Hematopoietic multipotent progenitor cell treated with erythropoietin and hydrocortisone succinate and interleukin-3 and kit ligand, for 17 days (in vitro differentiated cells): ENCODE measurements at places on chromosomes 3 and 15.

DNA sequence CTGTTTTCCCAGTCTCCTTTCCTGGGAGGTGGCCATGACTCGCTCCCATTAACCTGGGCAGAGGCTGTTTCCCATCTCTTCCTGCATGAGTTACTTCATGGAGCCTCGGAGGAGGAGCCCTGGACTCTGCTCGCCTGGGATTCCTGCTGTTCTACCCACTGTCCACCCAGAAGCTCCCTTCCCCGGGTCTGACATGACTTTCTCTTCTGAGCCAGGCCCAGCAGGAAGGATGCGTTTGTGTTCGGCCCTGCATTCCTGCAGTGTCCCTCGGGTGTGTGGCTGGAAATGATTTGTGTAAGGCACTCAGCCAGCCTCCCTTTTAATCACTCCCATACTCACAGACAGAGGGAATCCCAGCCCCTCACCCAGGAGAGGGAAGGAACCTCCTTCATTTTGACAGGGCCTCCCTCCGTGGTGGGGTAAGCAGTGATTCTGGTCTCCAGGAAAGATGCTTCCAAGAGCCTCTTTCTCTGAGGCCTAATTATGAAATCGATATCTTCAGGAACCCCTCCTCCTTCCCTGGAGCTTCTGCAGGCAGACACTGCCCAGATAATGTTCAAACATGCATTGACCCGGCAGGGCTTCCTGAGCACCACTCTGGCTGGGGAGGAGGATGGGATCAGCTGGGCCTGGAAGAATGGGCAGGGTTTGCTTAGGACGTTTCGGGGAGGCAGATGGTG is 41.6 kb upstream of the DLG1 start:
- DNase-seq, result no peak

DNA sequence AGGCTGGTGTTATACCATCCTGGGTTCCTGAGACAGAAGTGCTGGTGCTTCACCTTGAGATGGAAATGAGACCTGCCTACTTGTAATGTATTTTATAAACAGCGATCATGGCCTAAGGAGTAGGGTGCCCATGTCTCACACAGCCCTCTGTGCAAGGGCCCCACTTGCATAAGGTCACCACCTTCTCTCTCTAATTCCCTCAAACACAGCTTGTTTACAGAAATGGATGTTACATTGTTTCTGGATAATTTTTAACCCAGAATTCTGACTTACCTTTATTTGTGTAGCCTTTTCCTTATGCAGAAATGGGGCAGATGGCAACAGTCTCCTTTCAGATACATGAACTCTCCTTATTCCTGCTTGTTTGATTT is 95.1 kb upstream of the UMPS start:
- DNase-seq, result no peak

DNA sequence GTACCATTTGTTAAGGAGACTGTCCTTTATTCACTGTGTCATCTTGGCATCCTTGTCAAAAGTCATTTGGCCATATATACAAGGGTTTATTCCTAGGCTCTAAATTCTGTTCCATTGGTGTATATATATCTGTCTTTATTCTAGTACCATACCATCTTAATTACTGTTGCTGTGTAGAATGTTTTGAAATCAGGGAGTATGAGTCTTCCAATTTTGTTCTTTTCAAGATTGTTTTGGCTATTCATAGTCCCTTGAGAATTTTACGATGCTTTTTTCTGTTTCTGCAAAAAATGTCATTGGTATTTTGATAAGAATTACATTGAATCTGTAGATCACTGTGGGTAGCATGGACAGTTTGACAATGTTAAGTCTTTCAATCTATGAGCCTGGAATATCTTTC is 28.7 kb downstream of the PFN2 start:
- DNase-seq, result no peak

GRCh38 chr3:194003114-194004057 is 132.6 kb upstream of the HES1 start:
- DNase-seq, result peak; percentile 64

DNA sequence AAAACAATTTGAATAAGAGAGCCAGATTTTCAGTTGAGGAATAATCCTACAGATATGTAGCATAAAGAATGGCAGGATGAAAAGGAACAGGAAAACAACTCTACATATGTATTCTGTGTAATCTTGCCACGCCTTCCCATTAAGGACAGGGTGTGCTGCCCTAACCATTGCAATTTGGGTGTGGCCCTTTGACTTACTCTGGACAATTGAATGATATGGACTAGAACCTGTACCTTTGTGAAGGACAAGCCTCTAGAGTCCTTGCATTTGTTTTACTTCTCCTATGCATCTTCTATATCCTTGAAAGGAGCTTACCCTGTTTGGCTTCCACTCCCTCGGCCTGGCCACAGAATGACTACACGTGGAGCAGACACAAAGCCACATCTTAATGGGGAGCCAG is 1261.6 kb upstream of the GBE1 start:
- no peak for DNase-seq

DNA sequence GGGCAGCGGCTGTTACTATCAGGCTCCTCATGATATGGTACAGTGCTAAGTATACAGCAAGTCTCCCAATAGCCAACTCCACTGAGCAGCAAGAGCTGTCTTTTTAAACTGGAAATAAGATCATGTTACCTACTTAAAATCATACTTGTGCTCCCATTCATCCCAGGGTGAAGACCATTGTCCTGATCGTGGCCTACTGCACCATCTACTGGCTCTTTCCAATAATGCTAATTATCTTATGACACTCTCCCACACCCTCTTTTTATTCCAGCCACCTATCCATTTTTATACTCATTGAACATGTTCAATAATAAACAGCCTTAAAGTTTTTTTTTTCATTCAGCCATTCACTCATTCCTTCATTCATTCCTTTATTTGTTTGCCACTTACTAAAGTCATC is 117.7 kb downstream of the GBE1 start:
- no peak for DNase-seq

GRCh38 chr15:50542887-50543210 is 3.6 kb downstream of the USP50 start:
- no peak for DNase-seq

DNA sequence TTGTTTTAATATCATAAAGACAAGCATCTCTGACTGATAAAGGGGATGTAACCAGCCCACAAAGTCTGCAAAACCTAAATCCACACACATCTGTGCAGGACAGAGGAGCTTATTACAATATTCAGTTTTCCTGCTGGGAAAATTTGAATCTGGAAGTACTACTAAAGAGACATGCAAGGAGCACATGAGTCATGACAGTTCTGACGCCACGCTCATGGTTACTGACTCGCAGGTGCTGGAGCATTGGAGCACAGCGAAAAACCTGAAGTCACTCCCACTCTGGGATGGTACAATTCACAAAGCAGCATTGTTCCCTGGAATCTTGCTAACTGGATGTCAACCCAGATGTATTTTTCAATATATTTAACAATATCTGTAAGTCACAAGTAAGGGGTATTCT is 7.6 kb upstream of the ISL2 start:
- no peak for DNase-seq

DNA sequence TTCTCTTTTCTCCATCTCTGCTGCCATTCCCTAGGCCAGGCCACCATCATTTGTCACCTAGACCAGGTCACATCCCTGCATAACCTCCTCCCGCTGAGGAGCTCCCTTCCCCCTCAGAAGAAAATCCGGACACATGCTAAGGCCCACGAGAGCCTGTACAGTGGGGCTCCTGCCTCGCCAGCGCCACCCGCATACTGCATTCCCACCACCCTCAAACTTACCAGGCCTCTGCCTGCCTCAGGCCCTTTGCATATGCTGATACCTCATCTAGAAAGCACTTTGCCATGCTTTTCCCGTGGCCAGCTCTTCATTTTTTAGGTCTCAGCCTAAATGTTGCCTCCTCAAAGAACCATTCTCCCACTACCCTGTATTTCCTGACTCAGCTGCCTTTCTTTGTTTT is 220.1 kb upstream of the CTDSPL start:
- no peak for DNase-seq

- no peak for DNase-seq
Observed at GRCh38 chr3:121619691-121620090, 26.5 kb downstream of the FBXO40 start.

GRCh38 chr15:60973637-60974415 is 255.3 kb downstream of the RORA start:
- no peak for DNase-seq

DNA sequence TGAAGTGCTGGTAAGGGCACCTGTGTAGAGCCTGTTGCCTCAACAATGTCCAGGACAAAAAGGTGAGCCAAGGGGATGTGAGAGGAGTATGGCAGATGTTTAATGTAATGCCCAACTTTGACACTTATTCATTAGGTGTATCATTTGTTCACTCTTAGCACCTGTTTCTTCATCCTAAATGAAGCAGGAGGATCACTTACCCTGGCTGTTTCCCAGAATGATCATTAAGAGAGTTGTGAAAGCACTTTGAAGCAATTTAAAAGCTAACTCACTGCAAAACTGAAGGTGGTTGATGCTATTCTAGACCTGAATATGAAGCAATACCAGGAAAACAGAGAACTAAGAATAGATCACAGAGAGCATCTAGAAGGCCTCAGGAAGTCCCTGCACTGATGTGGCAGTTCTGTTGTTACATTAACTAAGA is 3.4 kb upstream of the HHLA2 start:
- DNase-seq, result no peak

DNA sequence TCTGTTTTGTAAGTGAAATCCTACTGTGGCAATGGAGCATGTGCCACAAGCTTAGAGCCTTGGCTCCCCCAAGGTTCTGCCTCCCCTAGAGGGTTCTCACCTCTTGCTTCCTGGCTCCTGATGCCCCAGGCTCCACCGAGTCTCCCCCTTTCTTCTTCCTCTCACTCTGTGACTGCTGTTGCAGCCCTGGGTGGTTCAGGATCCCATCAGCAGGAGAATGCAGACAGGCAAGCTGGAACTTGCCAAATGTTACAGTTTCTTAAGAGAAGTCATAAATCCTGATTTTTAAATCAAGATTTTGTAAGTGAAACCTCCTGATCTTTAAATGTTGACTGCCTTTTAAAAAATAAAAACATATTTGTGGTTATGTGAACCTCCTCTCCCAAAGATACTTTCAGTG is 133.9 kb downstream of the CCNL1 start:
- no peak for DNase-seq

- peak; percentile 60 for DNase-seq
Observed at GRCh38 chr15:90201130-90201943, at the start of gene SEMA4B. SEMA4B (plus strand) TSS chr15:90201330; CDS start chr15:90201579, 249 bp downstream.

- DNase-seq, result no peak
Observed at GRCh38 chr3:194615226-194615625, 18.0 kb downstream of the TMEM44 start.

DNA sequence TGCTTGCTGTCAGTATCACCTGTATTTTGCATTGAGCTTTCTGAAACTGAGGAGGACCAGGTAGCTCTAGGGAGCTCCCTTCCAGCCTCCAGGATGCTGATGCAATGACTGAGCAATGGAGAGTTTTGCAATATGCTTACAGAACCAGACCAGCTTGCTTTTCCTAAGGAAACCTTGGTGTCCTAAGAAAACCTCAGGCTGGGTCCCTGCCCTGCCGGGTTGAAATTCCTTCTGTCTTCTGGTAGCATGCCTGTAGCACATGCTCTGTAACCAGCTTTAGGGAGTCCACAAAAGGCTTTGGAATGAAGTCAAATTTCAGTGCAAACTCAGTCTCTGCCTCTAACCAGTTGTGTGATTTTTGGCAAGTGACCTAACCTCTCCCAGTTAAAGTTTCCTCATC is 65.8 kb upstream of the GSK3B start:
- no peak for DNase-seq

GRCh38 chr15:48710952-48711495 is 65.5 kb upstream of the FBN1 start:
- DNase-seq, result no peak

GRCh38 chr3:8198605-8199004 is 303.0 kb upstream of the LMCD1 start:
- no peak for DNase-seq

- no peak for DNase-seq
Observed at GRCh38 chr15:69980341-69981059, 117.2 kb downstream of the TLE3 start.

DNA sequence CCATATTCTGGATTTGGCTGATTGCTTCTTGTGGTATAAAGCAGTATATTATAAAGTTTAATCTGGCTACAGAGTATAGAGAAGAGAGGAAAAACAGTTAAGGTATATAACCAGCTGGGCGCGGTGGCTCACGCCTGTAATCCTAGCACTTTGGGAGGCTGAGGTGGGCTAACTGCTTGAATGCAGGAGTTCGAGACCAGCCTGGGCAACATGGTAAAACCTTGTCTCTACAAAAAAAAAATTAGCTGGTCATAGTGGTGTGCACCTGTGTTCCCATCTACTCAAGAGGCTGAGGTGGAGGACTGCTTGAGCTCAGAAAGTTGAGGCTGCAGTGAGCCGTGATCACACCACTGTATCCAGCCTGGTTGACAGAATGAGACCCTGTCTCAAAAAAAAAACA is 7.3 kb downstream of the SLC12A6 start:
- DNase-seq, result no peak

DNA sequence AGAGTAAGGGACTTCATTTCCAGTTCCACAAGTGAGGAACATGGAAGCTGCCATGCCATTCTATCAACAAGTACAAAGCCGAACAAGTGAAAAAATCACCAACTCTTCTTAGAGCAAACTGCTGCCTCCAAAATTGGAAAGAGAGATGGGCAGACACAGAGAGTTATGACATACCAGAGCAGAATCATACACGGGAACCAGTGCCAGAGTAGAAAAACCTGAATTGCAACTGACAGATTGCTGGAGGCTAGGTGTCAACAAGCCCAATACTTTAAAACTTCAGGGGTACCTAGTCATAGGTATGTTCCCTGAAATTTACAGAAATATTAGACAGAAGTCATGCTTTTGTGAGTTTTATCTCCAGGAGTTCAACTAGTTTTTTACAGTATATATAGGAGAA is 62.0 kb downstream of the TTBK2 start:
- no peak for DNase-seq

DNA sequence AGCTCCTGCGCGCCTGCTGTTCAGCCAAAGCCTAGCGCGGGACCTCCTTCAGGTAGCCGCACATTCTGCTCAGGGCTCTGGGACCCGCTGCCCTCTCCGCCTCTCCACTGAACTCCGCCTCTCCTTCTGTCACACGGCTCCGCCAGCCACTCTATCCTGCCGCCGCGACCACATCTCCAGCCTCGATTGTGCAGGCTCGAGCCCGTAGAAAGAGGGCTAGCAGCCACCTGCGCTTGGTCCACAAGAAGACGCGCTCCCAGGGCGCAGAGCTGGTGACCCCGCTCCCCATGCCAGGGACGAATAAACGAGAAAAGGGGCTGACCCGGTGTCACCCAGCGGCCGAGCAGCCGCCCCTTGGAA is 1.1 kb upstream of the VIPR1 start:
- DNase-seq, result no peak

DNA sequence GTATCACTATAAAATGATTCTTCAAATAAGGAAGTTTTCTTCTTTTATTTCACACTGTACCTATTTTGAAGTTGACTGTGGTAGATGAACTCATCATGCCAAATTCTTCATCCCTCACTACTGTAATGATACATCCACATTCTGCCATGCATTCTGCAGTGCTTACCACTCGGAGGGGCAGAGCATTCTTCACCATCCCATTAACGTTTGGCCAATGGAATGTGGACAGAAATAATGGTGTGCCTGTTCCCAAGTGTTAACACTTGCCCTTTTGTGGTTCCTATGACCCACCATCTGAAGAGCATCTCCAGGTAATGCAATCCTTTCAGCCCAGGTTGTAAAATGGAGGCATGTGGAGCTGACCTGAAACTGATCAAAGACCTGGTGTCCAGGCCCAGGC is 18.6 kb downstream of the GOLIM4 start:
- DNase-seq, result no peak
